Colonic mucosa (tissue), 4 donors: ENCODE measurements at places on chromosomes 11 and 22.

DNA sequence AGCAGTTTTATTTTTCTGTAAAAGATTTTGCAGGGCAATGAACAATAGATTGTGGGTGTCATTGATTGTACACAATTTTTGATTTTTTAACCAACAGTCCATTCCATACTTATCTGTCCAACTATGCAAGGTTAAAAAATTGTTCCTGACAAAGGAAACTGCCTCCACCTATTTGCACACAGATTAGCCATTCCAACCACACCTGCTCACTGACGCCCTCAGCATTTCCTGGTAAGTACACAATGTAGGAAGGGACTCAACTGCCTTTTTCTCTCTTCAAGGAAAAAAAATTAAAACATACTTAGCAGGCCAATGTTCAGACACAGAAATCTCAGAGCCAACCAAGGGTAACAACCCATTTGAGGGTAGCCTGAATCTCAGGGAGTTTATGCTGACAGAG is 4.3 kb upstream of the FUT4 start:
- peak; percentile 71 for DNase-seq

GRCh38 chr11:47786373-47786772 is 19.2 kb upstream of the FNBP4 start:
- DNase-seq: no peak

DNA sequence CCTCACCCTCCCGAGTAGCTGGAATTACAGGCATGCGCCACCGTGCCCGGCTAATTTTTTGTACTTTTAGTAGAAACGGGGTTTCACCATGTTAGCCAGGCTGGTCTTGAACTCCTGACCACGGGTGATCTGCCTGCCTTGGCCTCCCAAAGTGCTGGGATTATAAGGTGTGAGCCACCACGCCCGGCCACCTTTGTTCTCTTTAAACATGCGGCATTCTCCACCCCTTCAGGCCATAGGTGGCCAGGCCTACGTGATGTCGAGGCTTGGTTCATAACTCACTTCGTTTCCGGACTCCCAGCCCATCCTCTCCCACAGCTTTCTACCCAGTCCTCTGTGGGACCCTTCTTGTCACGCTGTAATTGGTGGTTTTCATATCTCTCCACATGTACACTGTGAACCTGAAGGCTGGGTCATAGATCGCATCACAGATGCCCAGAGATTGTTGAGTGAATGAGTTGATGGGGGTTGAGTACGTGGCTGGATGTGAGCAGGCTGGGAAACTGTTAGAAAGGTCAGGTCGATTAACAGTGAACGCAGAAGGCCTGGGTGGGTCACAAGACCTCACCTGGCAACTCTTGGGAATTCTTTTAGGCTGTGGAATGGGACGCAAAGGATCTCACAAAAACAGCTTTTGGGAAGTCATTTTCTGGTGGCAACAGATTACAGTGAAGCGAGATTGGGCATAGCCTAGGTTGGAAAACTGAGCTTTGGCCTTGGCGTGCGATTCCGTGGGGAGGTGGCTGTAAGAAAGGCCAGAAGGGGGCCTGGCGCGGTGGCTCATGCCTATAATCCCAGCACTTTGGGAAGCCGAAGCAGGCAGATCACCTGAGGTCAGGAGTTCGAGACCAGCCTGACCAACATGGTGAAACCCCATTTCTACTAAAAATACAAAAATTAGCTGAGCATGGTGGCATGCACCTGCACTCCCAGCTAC is 44.5 kb downstream of the ST14 start:
- no peak for DNase-seq

DNA sequence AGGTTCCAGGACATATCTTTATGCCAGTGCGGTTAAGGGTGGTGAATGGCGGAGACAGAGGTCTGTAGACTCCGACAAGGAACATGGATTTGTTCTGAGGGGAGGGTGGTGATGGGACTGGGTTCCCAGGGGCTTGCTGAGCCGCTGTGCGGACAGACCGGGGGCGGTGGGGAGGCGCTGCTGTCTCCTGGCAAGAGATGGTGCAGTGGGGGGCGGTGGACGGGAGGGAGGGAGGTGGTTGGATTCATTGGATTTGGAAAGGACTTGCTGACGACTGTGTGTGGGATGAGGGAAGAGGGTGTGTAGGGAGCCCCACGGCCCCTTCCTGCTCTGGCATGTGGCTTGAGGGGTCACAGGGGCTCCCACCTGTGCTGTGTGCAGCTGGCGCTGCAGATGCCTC is 43.2 kb downstream of the FLRT1 start:
- no peak for DNase-seq

GRCh38 chr22:45717789-45718188 is 46.2 kb downstream of the ATXN10 start:
- DNase-seq: no peak

DNA sequence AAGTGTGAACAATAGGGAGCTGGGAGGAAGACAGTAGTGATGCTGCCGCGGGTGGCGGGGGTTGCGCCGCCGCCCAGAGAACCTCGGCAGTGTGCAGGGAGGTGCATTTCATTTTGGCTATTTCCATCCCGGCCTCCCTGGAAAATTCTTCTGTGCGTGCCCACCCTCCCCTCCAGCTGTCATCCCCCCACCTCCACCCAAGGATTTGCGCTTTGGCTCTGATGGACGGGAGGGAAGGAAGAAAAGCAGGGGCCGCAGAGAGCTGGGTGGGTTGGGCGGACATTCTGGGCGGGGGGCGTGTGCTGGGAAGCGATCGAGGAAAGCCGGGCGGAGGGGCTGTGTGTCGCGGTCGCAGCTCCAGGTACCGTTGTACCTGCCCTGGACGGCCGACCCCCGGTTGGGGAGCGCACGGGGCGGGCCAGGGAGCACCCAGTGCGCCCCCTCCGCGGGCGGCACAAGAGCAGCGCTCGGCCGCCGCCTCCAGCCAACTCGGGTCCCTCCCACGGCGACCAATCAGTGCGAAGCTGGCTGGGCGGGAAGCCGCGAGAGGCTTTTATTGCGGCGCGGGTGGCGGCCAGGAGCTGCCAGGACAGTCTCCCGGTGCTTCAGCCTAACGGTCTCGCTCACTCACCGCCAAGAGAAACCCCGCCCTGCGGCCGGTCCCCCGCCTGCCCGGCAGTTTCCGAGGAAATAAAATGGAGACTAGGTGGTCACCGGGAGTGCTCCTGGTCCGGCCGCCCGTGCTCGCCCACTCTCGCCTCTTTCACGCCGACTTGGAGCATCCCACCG is 1.6 kb downstream of the NCAM1 start:
- DNase-seq: peak; percentile 42

DNA sequence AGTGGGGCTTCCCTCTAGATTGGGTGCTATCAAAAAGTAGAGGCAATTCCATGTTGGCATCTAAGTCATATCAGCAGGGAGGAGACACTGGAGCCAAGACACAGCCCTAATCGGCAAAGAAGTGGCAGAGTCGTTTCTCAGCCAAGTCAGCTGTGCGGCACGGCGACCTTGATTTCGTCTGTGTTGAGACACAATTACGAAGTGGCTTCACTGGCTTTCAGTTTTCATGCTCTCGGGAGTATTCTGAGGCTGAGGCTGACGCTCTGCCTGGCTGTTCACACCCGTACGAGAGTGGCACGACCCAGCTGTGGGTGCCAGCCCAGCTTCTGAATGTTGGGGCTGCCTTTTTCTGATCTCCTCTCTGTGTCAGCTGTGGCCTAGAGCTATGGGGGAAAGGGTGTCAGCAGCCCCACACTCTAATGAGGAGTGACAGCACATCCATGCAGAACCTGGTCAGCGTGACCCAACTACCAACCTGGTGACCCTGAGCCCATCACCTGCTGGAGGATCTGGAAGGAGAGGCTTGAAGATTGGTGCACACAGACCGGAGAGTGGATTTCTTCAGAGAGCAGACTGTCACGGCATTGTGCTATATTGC is 105.7 kb upstream of the TMEM45B start:
- DNase-seq: no peak

- no peak for DNase-seq
These were observed 58.6 kb downstream of the BRD1 start for GRCh38 chr22:49768951-49769690.

- no peak for DNase-seq
These were observed 3.4 kb downstream of the CADM1 start for GRCh38 chr11:115500547-115501501.

DNA sequence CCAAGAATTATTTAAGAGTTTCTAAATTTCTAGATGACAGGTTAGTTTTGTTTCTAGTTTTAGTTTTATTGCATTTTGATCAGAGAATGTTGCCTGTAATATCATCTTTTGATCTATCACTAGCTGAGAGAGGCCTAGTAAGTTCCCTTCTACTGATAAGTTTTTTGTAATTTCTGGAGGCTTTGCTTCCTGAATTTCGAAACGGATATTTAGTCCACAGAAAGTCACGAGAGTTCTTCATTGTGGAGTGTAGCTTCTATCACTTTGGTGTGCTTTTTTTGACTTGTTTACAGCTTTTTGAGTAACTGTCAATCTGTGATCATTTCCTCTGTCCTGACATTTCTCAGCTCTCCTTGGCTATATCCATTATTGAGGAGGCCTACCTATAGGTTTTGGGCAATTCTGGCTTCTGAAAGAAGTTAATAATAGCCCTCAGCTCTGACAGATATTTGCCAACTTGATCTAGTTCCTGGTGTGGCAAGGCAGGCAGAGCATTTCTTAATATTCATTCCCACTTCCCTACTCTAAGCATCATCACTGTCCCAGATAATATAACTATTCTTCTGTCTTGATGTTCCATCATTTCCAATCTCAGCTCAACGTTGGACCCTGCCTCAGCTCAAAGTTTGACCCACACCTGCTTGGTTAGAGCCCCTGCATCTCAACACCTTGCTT is 171.3 kb downstream of the BLID start:
- DNase-seq: no peak

DNA sequence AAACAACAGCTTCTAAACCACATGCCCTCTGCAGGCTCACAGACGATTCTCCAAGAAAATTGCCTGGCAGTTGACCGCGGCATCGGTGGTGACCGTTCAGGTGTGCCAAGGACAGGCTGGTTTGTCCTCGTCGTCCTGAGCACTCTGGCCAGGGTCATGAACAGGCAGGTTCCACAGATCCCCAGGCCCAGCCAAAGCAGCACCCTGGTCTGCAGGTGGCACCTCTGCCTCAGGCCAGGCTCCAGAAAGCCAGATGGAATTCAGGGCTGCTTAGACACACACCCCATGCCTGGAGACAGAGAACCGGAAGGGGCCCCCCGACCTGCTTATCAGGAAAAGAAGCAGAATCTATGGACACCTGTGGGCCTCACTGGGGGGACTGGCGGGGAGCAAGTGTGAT is 338.7 kb downstream of the BRD1 start:
- no peak for DNase-seq

DNA sequence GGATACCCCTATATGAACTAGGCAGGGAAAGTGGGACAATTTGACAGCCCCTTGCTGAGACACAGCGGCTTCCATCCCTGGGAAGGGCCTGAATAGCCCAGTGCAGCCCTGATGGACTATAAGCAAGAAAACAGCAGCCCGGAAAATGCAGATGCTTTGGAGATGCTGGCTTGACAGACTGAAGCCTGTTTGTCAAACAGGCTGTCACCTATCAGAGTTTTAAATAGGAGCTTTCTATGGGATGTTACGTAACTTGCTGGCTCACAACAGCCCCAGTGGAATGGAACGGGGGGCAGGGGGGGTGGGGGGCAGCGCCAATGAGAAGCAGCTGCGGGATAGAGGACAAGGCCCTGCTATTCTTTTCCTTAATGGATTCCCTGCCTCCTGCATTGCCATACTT is 91.9 kb upstream of the NTM start:
- DNase-seq: no peak

GRCh38 chr11:84825106-84825660 is 802.0 kb downstream of the DLG2 start:
- no peak for DNase-seq

DNA sequence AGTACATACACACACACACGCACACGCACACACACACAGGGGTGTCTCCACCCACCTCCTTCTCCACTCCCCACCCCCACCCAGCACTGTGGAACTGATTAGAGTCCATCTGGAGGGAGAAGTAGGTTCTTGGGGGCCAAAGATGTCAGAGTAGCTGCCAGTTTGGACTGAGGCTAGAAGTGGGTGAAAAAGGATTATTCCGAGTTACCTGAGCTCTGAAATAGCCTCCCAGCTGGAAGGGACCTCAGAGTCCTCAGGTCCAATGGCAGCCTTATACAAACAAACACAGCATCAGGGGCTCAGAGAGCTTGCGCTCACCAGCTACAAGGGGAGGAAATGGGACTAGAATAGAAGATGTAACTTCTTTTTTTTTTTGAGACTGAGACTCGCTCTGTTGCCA is 20.8 kb downstream of the IL10RA start:
- peak; percentile 11 for DNase-seq

DNA sequence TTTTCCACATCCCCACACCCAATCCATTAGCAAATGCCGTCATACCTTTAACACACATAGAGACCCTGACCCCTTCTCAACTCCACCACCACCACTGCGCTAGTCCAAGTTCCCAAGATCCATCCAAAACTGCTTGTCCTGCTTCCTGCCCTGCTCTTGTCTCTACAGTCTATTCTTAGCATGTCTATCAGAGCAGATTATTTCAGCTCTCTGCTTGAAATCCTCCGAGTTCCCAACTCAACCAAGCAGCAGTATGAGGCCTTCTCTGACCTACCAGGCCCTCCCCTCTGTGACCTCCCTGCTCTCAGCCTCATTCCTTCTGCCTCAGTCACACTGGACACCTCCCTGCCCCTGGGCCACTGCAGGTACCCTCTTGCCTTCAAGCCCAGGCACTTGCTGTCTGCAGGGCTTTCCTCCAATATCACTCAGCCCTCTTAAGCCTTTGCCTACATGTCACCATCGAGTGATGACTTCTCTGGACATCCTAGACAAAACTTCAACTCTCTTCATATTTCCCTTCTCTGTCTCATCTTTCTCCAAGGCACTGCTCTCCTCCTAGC is 134.6 kb downstream of the SPATA19 start:
- DNase-seq: no peak
